ENCODE measurements at places on chromosomes 7 and 10.

DNA sequence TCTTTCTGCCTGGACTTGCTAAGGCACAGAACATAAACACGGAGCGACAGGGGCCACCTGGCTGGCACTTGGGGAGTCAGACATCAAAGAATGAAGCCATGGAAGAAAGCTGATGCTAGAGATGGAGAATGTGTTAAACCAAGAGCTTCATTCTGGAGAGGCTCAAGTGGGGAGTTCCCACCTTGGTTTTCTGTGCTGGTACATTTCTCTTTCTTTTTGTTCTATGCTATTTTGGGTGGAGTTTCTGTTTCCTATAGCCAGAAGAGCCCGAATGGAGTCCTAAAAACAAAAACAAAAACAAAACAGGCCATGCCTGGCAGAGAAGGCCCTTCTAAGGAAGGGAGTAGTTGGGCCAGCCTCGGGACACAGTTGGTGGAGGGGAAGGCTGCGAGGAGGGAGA, 148.4 kb upstream of the PRR15 start:
- no peak for DNase-seq

DNA sequence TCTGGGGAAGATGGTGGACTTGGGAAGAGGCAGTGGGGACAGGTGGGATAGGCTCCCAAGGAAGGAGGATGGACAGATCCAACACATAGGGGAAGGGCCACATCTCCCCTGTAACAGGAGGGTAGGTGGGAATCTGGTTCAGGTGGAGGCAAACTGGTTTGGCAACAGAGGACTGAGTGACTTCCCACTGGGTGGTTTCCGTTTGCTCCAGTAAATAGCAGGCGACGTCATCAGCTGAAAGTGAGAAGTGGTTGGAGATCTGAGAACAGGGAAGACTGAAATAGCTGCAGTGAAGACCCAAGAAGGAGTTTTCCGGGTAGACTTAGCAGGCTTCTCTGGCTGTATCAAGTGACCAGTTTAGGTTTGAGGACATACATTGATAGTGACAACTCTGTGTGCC, 504.4 kb downstream of the GALNT17 start:
- DNase-seq = no peak

DNA sequence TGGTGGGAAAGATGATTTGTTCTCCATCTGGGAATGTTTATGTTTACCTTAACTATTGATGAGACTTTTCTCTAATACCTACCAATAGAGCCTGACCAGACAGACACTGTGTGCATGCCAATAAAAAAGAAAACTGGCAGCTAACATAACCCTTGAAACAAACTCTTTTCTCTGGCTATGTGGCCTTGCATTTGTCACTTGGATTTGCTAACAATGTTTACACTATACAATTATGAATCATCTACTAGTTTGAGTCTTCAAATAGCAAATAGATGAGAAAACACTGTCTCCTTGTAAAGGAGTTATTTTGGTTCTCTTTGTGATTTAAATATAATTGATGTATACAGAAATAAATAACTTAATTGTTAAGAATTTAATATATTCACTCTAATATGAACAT, 273.1 kb downstream of the SEMA3D start:
- no peak for DNase-seq

DNA sequence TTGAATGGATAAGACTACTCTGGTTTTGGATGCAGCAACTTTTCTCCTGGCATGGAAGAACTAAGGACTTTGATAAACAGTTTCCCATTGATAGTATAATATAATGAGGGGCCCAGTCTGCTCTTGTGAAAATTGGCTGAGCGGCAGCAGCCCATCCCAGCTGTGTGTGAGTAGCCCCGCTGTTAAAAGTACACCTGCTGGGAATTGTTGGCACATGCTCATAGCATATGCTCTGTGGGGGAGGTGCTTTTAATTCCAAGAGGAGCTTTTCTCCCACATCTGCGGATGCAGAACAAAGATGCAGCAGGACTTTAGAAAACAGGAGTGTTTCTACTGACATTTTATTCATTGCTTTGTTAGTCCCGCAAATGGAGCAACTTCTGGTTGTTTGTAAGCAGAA, 19.0 kb downstream of the SRI start:
- no peak for DNase-seq

DNA sequence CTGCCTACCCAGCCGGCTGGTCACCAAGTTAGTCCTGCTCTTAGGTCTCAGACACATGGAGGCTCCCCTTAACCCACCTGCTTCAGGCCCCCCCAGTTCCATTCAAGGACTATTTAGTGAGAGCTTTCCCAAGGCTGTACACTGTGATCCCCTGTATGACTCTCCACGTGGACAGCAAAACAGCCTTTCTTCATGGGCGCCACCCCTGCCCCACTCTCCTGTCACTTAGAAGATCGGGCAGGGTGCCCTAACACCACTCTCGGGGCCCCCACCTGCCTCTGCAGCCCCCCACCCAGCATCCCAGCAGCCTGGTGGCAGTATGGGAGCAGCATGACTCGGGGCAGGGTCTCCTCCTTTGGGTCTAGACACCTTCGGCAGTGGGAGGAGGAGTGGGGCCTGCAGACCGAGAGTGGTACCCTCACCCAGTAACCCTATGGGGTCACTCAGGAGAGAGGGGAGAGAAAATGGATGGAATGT, 116.6 kb downstream of the PTPN20 start:
- no peak for DNase-seq

- DNase-seq = no peak
Measured at GRCh38 chr10:96017191-96017687, 26.1 kb upstream of the CCNJ start.

DNA sequence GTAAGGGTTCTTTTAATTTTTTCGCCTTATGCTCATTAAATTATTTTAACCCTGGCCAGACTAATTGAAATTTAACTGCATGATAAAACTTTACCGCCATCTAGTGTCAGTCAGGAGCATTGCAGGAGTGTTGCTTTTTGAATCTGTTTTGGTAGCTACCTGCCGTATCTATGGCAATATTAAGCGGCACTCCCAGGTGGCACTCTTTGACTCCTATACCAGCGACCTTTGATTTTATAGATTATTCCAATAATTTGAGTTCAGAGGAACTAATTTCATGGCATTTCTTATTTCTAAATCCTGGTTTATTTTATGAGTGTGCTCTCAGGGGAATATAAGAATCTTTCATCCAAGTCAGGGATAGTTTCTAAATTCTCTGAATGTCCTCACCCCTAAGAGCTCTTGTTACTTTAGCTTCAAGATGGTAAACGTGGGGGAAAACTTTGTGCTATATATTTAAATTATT, 198.9 kb downstream of the REEP3 start:
- no peak for DNase-seq

GRCh38 chr7:98231493-98232262, 20.4 kb downstream of the TECPR1 start:
- no peak for DNase-seq

- DNase-seq = no peak
Measured at GRCh38 chr10:100508691-100509150, 10.9 kb downstream of the SEC31B start.

DNA sequence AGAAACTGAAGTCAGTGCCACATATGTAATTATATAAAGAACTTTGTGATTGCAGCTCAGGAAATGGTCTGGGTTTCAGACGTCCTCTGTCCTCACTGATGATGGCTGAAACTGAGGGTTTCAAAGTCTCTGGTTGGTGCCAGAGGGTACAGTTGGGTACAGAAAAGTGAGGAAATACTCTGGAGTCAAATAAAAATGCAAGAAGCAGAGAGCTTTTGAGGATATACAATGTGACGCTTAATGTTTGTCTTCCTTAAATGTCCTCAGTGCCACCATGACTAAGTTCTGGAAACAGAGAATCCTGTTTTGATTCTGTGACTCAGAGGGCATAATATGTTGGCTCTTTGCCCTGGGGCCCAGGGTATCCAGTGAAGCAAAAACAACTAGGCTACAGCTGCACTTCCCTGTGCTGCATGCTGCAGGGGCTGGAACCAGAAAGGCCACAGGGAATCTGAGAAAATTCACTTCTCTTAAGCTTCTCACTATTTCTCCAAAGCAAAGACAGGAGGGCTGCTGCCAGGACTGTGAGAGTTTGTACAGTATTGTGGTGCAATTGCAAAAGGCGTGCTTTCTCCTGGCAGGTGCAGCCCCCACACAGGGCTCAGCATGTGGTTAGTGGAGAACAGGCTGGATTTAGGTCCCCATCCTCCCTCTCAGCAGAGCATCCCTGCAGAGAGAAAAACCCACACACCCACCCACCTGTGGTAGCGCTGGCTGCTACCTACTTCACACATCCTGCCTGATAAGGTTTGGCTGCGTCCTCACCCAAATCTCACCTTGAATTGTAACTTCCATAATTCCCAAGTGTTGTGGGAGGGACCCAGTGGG, 169.5 kb upstream of the SVIL start:
- no peak for DNase-seq

- no peak for DNase-seq
Measured at GRCh38 chr7:35026150-35026549, 11.1 kb downstream of the DPY19L1 start.

- DNase-seq = no peak
Measured at GRCh38 chr7:116843378-116843777, 19.0 kb upstream of the CAPZA2 start.

- DNase-seq = no peak
Measured at GRCh38 chr7:106283501-106283830, 1.3 kb downstream of the NAMPT start.

DNA sequence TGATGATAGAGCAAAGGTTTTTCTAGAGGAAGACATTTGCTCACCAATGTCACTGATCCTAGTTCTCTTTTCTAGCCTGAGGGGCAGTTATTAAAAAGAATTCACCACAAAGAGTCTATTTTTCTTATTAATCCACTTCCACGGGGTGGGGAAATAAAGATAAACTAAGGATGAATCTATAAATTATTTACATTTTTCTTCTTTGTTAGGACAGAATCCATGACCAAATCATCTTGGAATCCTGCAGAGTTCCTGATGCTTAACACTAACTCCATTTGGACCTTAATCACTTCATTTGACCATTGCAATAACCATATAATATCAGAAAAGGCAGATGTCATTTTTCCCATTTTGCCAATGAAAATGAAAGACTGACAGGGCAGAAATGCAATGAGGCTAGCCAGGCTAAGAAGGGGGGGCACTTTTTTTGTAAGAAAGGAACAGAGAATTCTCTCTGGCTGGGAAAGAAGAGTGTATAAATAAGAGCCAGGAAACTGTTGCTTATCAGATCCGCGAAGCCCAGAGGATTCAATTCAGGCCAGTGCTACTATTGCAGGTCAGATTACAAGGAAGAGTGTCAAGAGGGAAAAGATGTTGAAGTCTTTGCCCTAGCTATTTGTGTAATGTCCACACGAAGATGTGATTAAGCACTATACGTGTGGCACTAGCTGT, 433.2 kb downstream of the TNS3 start:
- DNase-seq = no peak

GRCh38 chr10:132627666-132628531, 90.3 kb downstream of the INPP5A start:
- no peak for DNase-seq

DNA sequence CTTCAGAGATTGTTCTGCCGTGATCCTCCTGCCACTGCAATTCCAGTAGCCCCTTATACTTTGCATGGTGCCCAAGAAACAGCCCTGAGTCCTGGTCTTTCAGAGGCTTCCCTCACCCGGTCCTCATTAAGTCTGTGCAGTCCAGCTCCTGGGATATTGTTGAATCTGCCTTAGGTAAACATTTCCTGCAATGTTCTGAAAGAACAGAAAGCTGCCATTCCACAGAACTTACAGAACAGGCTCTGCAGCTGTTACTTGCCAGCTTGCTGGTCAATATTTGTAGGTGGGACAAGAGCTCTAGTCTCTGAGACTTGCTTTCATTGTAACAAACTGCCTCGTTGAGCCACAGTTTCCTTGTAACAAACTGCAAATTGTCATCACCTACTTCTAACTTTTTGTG, 115.0 kb upstream of the KIF5B start:
- no peak for DNase-seq

GRCh38 chr10:75512203-75512933, 80.9 kb downstream of the LRMDA start:
- no peak for DNase-seq

GRCh38 chr10:74799721-74800221, 26.6 kb upstream of the KAT6B start:
- no peak for DNase-seq

GRCh38 chr10:73734796-73735305, 9.3 kb upstream of the SEC24C start:
- no peak for DNase-seq

- DNase-seq = no peak
Measured at GRCh38 chr7:46485481-46486065, 564.5 kb upstream of the IGFBP3 start.

GRCh38 chr10:8731121-8732095, 676.9 kb downstream of the GATA3 start:
- no peak for DNase-seq

DNA sequence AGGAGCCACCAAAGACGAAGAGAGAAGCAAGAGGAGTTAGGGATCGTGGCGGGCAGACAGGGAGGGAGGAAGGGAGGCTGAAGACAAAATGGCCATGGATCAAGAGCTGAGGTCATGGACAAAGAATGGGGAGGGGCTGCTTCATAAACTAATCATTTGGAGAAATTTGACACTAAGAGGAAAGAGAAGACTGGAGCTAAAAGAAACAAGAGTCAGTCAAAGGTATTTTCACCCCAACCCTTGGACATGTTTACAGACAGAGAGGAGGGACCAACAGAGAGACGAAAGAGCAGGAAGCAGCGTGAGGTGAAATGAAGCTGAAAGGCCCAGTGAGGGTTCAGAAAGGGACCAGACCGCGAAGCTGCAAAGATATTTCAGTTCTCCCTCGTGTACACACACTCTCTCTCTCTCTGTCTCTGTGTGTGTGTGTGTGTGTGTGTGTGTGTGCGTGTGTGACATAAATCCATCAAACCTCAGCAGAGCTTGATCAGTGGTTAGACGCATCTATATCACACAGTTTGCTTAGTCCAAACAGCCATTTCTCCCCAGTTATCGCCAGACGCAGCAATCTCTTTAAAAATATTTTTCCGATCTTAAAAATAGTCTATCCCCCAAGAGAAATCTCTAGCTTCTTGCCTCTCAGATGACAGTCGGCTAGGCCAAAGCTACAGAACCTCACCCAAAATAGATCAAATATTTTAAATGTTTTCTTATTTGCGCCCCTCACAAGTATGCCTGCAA, 12.5 kb upstream of the CALD1 start:
- DNase-seq = no peak

DNA sequence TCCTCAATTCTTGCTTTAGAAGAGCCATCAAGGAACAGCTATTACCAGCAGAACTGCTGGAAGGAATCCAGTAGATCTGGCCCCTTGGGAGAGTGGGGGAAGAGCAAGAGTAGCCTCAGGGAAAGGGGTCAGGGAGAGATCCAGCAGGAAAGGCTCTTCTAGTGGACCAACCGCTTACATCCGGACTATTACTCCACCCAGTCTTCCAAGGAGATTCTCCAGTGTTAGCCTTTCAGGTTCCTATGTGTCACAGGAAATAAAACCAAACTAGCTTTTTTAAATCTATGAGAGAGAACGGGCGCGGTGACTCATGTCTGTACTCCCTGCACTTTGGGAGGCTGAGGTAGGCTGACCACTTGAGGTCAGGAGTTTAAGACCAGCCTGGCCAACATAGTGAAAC, 34.3 kb downstream of the TET1 start:
- no peak for DNase-seq

DNA sequence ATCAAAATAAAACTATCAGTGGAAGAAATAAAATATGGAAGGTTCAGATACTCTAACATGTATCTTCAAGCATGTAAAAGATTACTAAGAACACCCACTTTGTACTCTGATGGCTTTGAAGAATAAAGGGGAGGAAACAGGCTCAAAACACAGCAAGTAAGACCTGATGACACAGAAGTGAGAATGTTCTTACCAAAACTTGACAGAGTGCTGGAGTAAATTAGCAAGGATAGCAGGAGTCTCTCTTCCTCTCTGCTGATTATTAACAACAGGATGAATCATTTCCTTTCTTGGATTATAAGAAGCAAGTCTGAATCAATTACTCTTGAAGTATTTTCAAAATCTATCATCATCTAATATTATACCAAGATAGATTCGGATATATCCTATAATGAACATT, 47.5 kb downstream of the GLI3 start:
- DNase-seq = no peak
